ENCODE measurements at places on chromosomes 5 and 9. TPM values are rescaled to one million over a fixed set of nuclear protein-coding genes. Genes with fewer than 3 reads are reported as not detected.

- no peak for DNase-seq
Measured at GRCh38 chr9:99773468-99774138, 48.1 kb upstream of the NR4A3 start.

GRCh38 chr5:1788200-1788599, 11.4 kb downstream of the MRPL36 start:
- no peak for DNase-seq

GRCh38 chr9:12922224-12922866, 147.5 kb downstream of the LURAP1L start:
- DNase-seq: no peak

GRCh38 chr5:52838326-52839015, 50.8 kb downstream of the ITGA1 start:
- DNase-seq: no peak

- no peak for DNase-seq
Measured at GRCh38 chr5:166083183-166083959, 2208.1 kb upstream of the WWC1 start.

SPINK4 gene
- polyA plus RNA-seq: 2.0 TPM
